ENCODE measurements at places on chromosomes 13 and 19.
A peak's percentile ranks its signal among the peaks of the same experiment; 100 is the strongest.

DNA sequence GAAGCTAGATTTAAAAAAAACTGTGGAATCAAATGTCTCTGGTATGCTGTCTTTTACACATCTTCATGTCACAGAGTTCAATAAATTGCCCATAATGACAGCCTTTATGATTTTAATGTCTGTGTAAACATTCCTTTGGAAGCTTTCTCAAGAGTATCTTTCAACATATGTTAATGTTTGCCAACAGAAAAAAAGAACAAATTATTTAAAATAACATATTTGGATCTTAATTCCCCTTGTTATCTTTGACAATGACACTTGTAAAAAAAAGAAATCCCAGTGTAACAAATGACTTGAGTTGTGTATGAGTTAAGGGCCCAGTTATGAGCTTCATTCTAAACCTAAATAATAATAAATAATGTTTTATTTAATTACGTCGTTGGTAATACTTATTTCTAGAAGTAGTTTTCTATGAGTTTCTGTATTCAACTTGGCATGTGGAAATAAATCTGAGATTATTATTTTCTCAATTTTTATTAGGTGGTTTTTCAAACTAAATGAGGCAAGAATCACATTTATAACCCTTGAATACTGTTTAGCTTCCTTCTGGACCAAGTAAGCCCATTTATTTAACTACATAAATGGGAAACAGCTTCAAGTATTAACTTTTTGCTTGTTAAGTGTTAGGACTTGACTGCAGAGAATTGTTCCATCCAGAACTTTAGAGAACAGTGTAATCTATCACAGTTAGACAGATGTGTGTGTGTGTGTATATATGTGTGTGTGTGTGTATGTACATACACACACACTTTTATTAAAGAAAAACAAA is 182.1 kb downstream of the POSTN start:
- DNase-seq, result no peak

DNA sequence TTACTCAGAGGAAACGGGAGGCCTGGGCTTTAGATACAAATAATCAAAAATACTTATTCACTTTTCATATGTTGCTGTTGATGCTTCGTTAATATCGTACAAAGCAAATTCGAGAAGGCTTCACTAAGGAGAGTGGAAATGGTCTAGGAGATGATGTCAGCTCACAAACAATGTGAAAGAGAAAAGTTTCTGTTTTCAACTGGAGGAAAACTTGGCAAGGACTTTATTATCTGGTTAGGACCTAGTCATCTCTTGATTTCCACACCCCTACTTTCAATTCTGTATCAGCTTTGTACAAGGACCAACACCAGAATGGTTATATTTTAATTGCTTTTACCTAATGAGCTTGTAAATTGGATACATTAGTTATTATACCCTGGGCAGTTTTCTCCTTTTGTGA is 88.0 kb downstream of the SLC10A2 start:
- DNase-seq, result no peak

DNA sequence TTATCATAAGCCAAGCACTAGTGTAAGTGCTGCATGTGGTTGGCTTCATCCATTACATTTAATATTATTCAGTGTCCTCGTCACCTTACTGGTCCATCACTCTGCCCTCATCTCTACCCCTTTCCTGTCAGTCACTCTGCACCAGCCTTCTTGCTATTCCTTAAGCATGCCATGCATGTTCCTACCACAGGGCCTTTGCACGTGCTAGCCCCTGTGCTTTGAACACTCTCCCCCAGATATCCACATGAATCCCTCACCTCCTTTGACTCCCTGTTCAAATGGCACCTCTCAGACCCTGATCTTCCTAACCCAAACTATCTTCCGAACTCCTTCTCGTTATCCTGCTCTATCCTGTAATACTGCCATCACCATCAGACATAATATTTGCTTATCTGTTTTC is 3.2 kb upstream of the RELB start:
- no peak for DNase-seq

DNA sequence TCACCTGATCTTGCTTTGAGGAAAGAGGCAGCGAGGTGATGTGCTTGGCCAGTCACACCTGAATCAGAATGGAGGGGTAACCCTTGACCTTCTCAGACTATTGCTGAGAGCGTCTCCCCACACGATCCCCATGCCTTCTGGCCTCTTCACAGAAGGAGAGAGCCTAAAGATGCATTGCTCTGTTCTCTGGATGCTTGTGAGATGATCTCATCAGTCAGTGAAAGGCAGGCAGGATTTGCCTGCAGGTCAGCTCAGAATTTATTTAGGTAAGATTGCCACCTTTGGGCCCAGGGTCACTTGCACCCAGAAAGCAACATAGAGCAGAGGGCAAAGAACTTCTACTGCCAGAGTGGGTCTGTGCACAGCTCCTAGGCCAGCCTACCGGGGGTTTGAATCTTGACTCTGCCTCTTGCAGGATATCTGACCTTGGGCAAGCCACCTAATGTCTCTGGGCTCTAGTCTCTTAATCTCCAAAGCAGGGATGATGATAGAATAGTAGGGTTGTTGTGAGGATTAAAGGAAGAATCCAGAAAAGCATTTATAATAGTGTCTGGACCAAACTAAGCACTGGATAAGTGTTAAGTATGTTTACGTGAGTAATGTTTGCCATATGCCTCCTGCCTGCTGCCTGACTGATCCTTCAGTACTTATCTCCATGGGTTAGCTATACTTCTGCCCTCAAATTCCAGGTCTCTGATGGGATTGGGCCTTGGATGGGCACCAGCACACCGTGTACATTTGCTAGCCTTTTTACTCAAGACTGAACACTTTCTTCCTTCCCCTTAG is 8.4 kb upstream of the FLT1 start:
- no peak for DNase-seq

DNA sequence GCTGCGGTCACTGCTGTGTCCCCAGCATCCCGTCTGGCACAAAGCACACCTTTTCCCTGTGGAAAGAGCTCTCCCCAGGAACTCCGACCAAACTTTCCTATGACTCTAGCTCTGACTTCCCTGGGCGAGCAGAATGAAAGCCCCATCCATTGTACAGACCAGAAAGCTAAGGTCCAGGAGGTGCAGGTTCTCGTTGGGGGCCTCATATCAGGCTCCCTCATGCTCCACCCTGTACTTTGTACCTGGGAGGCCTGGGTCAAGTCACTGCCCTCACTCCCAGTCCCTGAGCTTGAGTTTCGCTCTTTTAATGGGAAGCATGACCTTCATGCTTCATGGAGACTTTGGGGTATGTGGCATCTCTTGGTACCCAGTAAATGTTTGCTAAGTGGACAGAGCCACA is 18.4 kb downstream of the CYTH2 start:
- DNase-seq, result peak; percentile 78

DNA sequence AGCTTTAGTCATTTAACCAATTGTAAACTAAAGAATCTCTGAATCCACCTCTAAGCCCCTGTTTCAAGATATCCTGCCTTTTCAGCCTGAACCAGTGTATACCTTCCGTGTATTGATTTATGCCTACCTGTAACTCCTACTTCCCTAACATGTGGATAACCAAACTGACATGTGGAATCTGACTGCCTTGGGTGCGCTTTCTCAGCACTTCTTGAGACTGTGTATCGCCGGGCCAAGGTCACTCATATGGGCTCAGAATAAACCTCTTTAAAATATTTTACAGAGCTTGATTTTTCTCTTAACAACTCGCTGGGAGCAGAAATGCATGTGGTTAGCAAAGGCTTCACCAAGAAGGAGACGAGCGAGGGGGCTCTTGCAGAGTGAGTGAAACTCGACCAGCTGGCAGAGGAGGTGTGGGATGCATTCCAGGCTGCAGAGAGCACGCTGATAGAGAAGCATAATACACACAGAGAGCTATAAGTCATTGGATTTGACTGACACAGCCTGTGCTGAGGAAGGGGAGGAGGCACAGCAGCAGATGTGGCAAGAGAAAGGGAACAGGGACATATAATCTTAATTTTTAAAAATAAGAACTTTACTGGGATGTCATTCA is 268.2 kb upstream of the MAB21L1 start:
- DNase-seq, result no peak

- DNase-seq, result no peak
Observed at GRCh38 chr13:48624016-48624415, 29.7 kb upstream of the CYSLTR2 start.

- no peak for DNase-seq
Observed at GRCh38 chr13:40588101-40588500, 78.3 kb downstream of the FOXO1 start.

DNA sequence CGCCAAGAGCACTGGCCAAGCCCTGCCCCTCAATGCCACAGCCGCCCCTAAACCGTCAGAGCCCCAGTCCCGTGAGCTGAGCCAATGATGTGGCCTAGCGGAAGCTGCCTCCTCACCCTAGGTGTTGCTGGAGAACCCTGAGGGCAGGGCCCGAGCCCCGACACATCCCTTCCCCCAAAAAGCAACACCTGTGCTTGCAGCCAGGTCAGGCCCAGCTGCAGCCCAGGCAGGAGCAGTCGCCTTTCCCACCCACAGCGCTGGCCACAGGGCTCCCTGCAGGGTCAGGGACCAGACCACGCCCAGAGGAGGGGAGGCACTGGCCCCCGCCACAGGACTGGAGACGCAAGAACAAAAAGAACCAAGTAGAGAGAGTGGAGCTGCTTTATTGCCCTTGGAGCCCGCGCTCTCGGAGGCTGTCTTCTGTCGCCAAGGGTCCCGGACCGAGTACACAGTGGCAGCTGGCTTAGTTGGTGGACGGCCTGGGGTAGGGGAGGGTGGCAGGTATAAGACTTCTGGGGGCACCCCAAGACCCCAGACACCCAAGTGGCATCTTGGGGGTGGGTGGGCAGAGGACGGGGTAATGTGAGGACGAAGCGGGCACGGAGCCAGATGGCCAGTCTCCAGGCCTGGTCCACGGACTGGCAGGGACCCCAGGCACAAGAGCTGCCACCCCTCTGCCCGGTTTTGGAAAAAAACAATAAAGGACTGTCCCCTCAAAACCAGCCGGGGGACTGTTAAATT is 3.3 kb downstream of the P2RY11 start:
- no peak for DNase-seq

DNA sequence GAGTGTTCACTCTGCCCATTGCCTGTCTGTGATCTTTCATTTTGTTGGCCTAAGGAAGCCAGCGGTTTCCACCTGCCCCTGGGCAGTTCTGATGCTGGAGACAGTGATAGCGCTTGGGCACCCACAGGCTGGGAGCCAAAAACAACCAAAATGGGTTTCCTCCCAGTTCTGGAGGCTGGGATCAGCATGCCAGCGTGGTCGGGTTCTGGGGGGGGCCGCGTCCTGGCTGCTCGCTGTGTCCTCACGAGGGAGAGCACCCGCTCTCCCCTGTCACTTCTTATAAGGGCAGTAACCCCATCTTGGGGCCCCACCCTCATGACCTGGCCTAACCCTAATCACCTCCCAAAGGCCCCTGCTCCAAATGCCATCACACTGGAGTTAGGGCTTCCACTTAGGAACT is 67.9 kb downstream of the RAB20 start:
- DNase-seq, result no peak

GRCh38 chr13:91632086-91632485 is 233.7 kb downstream of the GPC5 start:
- DNase-seq, result no peak

DNA sequence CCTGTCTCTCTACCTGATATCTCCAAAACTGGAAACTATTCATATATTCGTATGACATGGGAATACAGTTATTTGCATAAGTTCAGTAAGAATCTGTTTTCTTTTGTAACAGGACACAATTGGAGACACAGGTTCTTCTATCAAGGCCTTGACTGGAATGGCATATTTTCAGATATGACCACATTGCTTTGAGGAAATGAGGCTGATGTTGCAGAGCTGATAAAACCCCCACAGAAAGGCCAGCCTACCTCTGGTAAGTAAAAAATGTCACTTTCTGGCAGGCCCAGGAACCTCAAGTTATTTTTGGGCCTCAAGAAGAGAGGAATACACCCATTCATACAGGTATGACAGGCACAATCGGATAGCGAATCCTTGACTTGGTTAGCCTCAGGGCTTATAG is 29.5 kb upstream of the KBTBD6 start:
- no peak for DNase-seq

- DNase-seq, result no peak
Observed at GRCh38 chr13:24071423-24072075, 89.0 kb upstream of the SPATA13 start.

- DNase-seq, result peak; percentile 86
Observed at GRCh38 chr19:49473868-49474541, at the start of gene FLT3LG. Gene FLT3LG (plus strand): TSS chr19:49474215. CDS start chr19:49474640, 425 bp downstream.

- DNase-seq, result no peak
Observed at GRCh38 chr13:43979492-43979891, 99.8 kb downstream of the LACC1 start.

DNA sequence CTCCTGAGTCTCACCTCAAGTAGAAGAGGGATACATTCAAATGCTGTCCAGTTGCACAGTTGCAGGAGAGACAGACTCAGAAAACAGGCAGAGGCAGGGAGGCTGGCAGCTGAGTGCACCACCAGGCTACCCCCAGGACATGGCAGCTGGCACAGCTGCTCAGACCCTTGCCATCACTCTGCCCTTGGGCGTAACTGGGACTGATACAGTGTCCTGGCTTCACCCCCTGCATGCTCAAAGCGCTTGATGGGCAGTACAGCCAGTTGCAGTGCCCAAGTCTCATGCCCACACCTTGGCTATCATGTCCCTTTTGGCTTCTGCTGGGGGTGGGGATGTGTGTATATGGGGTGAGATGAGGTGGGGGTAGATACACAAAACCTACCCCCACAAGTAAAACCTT is 5.5 kb upstream of the PEPD start:
- DNase-seq, result no peak

DNA sequence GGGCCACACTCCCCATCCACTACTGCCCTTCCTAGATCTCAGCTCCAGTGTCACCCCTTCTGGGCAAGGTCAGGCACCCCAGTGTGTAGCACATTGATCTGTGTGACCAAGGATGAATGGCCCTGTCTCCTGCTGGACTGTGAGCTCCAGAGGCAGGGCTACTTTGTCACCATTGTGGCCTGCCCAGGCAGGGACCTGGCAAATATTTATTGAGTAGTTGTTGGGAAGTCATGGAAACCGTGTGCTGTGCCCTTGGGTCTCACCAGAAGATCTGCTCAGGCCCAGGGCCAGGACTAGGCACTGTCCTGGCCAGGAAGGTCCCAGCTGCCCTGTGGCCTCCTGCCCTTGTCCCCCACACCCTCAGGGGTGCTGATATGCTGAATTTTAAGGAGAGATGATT is 10.5 kb downstream of the NACC1 start:
- DNase-seq, result no peak

- DNase-seq, result no peak
Observed at GRCh38 chr19:41263042-41263849, 926 bp upstream of the HNRNPUL1 start.

DNA sequence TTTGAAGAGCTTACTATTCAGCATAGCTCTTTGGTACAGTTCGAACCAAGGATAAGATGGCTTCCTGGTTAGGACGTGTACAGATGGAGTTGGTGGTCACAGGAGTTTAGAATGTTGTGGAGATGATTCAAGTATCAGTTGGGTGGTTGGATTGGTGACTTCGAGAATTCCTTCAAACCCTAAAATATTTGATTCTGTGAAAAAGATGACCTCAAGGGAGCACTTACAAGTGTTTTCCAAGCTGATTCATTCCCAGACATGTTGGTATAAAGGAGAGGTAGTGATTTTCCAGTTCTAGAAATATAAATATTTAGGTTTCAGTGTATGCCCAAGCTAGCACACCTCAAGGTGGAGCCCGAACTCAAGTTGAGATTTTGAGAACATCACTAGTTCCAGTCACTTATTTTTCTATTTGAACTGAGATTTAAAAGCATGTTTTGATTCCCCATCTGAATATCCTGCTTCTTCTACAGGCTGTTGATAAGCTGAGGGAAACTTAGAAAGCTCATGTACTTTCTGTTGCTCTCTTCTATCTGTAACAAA is 306.1 kb downstream of the DCT start:
- DNase-seq, result no peak

- DNase-seq, result no peak
Observed at GRCh38 chr19:2353159-2353886, 6.7 kb upstream of the TMPRSS9 start.
